NCI-H2171 (cell line): ENCODE measurements at places on chromosomes 12 and 14.

GRCh38 chr14:91963465-91963864 is 16.0 kb upstream of the FBLN5 start:
- DNase-seq: no peak

DNA sequence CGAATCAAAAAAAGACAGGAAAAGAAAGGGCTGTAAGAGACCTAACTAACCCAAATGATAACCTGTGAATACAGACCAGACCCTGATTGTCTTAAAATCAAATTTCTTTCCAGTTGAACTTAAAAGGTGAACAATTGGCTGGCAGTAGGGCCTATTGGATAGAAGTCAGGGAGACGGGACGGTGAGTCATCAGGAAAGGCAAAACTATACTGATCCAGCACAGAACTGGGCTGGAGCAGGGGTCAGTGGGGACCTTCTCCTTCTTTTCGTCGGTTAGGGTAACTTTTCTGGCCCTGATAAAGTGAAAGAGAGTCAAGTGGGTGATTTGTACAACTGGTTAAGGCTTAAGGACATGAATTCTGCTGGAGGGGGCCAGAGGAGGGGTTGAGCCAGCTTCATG is 84.9 kb upstream of the OTX2 start:
- DNase-seq: no peak

- no peak for DNase-seq
Observed at GRCh38 chr12:79299447-79300198, 391.1 kb downstream of the PAWR start.

DNA sequence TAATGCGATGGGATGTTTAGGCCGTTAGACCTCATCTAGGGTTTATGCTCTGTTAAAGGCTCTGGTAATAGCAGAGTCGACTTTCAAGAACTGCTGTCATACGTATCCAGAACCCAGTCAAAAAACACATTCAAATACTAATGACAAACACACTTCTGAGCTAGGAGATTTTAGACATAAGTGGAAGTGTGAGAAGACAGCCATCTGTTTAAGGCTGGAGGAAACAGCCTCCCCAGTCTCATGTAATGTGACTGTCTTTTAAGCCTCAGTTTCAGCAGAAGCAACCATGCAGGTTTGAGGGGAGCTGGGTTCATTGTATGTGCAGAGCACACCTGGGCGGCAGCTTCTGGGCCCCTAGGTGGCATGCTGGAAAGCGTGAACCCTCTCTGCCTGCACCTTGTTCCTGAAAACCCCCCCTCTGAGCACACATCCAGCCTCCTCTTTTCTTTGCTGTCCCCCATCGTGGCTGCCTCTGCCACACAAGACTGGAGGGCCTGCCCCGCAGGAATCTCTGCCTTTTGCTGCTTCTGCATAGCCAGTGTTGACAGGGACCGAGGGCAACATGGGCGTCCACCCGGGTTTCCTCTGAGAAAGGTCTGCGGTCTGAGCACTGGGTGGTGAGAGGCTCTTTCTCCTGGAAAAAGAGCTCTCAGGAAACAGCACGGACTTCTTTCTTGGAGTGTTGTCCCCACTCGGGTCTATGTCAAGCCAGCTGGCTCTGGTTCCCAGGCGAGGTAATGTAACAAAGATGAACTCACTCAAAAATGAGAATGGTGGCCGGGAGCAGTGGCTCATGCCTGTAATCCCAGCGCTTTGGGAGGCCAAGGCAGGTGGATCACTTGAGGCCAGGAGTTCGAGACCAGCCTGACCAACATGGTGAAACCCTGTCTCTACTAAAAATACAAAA is 11.6 kb downstream of the WNT5B start:
- no peak for DNase-seq
